ENCODE measurements at places on chromosomes 4 and X.
A peak's percentile ranks its signal among the peaks of the same experiment; 100 is the strongest.

- no peak for DNase-seq
Measured at GRCh38 chr4:81287101-81287500, 72.1 kb upstream of the PRKG2 start.

GRCh38 chrX:90012395-90012794, 90.7 kb downstream of the TGIF2LX start:
- DNase-seq = no peak

GRCh38 chr4:112189754-112190153, 41.8 kb upstream of the AP1AR start:
- no peak for DNase-seq

DNA sequence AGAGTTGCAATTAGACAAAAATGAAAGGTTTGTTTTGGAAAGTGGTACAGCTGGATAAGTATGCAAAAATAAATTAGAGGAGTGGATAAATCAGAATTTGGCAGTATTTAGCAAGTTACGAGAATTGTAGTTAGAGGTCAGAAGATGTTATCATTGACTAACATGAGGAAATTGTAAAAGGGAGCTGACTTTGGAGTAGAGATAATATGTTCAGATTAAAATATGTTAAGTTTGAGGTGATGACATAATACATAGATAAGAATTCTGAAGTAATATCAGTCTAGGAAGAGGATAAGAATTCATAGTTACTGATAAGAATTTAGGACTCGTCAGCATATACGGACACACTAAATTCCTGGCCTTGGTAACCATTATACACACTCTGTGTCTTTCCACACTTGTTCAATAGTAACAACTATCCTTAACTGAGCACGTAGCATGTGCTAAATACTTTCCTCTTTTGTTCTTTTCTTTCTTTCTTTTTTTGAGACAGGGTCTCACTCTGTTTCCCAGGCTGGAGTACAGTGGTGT, 4.1 kb upstream of the EPGN start:
- no peak for DNase-seq

- DNase-seq = no peak
Measured at GRCh38 chr4:68865188-68865638, 49.4 kb downstream of the UGT2B10 start.

DNA sequence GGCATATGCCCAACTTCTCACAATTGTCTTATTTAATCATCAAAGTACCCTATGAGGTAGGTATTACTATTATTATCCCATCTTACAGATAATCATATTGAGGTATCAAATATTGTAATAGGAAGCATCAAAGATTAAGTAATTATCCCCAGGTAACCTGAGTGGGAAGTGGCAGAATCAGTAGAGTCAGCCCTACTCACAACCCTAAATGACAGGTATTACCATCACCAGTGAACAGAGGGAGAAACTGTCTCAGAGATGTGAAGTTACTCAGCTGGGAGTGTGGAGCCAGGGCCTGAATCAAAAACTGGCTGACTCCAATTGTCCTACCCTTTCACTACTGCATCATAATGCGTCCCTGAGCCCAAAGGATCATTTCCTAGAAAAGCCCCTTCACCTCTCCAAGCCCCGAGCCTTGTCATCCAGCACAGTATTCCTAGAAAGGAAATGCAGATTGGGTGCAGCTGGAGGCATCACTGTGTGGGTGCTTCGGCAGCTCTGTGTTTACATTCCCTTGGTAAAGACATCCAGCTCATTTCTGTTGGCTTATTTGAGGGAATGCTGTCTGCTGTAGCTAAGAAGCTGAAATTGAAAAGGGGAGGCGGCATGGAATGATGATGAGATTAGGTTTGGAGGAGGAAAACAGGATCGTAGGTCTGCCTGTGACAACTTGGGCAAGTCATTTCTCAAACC, 72.8 kb downstream of the DHX15 start:
- no peak for DNase-seq

DNA sequence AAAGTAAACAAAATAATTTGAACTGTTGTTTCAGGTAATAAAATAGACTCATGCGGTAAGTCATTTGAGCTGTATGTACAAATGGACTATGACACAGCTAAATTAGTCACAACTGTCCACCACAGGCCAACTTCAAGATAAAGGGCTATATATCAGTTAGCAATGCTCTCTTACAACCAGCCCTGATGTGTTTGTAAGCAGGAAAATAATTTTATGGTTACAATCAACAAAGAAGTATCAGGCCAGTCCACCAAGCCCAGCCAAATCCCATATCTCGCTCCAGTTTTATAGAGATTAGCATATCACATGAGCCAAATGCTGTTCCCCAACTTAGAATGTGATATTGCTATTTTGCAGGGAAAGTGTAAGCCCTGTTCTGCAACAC, 511 bp upstream of the DUSP21 start:
- DNase-seq = no peak

GRCh38 chr4:162681212-162681611, 485.5 kb downstream of the NAF1 start:
- DNase-seq = no peak

DNA sequence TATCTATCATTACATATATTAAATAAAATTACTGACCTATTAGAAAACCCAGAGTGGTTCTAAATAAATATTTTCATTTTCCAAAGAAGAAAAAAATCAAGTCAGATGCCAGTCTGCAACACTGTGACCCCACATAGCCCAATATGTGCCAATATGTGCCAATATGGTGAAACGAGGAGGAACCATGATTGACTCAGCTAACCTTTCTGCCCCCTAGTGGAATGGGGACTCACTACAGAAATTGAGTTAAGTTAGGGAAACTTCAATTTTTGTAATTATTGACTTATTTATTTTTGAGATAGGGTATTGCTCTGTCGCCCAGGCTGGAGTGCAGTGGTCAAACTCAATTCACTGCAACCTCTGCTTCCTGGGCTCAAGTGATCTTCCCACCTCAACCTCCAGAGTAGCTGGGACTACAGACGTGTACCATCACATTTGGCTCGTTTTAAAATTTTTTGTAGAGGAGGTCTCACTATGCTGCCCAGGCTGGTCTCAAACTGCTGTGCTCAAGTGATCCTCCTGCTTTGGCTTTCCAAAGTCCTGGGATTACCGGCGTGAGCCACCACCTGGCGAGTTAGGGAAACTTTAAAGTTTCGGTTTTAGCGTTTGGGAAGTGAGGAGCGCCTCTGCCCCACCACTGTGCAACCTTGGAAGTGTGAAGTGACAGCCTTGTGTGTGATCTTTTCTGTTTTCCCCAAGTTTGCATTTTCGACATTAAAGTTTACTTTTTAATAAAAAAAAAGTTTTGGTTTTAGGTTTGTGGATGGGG, 116.8 kb upstream of the SHISA3 start:
- no peak for DNase-seq

DNA sequence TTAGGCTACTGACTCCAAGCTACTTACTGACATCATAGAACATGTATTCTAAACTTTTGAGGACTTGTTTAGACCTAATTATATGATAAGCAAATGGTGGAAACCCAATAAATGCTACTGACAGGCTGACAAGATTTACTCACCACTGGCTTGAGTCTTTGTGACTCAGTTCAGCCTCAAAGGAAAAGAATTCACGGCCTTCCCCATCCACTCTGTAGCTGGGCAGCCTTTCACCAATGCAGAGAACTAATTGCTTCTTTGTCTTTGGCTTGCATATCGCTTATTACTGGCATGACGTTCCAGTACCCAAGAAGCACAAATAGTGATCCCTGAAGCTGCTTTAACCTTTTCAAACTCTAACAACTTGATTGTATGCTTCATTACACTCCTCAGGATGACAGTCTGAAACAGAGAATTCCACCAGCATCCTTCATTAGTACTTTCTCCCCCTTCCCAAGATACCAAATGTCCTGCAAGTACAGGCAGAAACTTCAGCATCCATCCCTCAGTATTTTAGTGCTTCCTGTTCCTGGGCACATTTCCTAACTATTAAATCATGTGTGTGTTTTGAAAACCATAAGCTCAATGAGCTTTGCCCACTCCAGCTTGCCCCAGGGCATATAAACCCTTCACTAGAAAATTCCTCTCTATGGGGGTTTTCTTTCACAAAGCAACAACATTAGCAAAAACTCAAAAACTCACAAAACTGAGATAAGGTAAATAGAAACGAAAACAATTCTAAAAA, 298.1 kb upstream of the SLC7A11 start:
- no peak for DNase-seq

GRCh38 chr4:86141161-86141560, 218.7 kb downstream of the MAPK10 start:
- no peak for DNase-seq

DNA sequence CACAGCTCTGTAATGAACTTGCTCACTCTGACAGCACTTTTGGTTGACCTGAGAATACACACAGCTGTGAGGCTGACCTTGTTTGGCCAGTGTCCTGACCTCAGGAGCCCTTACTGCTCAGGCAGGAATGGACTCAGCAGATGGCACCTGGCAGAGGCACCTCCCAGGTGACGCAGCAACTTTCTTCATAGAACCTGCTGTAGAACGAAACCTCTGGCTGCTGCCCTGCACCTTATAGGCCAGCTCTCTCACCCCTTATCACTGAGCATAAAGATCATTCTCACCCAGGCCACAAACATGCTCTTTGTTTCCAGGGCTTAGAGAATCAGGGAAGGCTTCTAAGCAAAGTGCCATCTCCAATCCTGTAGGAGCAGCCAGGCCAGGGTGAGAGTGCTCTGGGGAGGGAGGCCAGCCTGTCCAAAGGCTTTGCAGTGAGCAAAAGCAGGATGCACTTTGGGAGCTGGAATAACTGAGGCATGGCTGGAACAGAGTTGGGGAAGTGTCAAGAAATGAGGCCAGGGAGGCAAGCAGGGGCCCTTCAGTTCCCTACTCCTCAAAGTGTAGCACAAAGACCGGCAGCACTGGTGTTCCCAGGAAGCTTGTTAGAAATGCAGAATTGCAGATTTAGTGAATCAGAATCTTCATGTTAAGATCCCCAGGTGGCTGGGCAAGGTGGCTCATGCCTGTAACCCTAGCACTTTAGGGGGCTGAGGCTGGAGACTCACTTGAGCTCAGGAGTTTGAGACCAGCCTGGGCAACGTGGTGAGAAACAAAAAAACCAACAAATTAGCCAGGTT, 13.3 kb upstream of the CENPU start:
- DNase-seq = no peak

GRCh38 chr4:150250293-150250997, 172.2 kb downstream of the DCLK2 start:
- no peak for DNase-seq

GRCh38 chrX:8424912-8425311, 39.7 kb upstream of the VCX3B start:
- no peak for DNase-seq

- DNase-seq = peak; percentile 66
Measured at GRCh38 chrX:47384502-47384901, 14.1 kb downstream of the ZNF157 start.

- no peak for DNase-seq
Measured at GRCh38 chrX:107168257-107168656, 38.0 kb downstream of the NUP62CL start.

DNA sequence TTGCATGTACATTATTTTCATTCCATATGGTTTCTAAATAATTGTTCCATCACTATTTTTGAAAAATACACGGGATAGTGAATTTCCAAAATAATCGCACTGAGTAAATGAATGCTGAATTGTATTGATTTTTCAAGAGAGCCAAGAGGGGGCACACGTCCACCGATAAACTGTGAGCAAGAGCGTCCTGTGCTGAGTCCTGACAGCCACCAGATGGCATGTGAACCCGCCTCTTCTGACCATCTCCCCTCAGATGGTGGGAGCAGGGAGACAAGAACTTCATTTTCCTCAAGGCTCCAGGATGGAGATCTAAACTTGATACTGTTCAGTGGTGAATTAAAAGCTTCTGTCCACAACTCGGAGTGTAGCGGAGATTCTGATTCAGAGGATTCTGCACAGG, 30.6 kb upstream of the IL9R start:
- DNase-seq = no peak

DNA sequence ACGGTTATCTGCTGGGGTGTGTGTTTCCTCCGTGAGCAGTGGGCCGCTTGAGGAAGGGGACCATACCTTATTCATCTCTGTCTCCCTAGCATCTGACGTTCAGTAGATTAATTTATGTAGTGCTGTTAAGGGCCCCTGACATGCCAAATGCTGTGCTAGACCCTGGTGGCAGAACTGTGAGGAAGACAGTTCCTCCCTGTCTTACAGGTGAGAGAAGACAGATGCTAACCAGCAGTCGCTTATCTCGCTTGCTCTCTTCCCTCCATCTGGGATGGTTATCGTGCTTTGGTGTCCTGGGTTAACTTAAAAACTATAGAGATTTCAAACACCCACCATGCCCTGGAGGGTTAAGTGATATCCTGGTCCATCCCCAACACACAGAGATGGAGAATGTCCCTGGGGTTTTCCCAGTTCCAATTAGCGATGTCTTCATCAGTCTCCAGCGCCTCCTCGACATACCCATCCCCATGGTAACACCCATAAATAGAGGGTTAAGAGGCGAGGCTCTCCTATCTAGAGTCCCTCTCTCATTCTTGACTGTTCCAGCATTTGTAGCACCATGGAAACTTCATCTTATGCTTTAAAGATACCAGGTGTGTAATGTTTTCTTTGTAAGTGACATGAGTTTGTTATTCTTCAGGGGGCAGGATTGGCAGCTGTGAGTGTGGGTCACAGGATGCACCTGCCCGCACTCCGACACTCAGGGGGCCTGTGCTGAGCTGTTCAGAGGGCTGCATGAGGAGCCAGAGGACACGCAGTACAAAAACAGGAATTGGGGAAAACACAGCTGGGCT, 135.2 kb downstream of the STK32B start:
- DNase-seq = no peak

GRCh38 chr4:170271723-170272122, 182.0 kb upstream of the AADAT start:
- DNase-seq = no peak

DNA sequence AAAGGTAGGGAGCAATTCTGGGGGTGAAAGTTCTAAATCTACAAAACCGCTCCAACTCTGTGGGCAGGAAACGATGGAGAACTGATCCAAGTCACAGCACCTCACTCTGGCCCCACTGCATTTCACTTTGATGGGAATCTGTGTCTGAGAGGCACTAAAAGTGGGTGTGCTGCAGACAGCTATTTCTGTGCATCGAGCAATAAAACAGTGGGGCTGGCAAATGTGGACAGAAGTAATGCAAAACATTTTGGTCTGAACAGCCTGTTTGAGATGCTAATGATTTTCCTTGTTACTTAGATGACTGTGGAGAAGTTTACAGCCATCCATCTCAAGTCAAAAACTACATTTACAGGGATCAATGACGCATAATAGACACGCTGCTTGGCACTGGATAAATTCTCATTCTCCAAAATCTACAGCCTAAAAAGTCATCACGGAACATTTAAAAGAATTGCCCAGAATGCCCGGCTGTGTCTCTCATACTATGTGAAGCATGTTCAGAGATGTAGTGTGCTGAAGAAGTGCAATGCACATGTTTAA, 1671.6 kb upstream of the TENM3 start:
- DNase-seq = no peak

All from memory B cell (primary cell).